ENCODE measurements at places on chromosomes 1 and 21.

DNA sequence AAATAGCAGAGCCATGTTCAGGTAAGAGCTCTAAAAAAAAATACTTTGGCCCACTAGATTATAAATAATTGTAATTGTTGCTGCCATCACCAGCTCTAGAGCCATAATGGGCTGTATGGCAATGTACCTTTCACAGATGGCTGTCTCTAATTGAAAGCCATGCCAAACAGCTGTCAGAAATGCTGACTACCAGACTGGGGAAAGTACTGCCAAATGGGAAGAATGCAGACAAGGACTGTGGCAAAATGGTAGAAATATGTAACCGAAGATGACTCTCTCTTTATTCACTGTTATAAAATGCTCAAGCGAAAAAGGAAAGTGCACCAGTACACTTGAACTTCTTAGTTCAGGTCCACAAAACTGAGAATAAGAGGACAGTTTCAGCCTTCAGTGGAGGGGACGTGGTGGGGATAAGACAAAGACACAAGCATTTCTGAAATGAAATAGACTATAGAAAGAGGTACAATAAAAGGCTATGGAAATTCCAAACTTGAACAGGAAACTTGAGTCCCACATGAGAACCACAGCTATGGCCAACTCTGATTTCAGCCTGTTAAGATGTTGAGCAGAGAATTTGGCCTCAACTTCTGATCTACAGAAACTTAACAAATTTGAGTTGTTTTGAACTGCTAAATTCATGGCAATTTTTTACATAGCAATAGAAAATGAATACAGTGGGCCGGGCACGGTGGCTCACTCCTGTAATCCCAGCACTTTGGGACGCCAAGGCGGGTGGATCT is 46.5 kb upstream of the LPGAT1 start:
- DNase-seq: peak; percentile 51

GRCh38 chr1:221072214-221072613 is 193.0 kb downstream of the HLX start:
- no peak for DNase-seq

DNA sequence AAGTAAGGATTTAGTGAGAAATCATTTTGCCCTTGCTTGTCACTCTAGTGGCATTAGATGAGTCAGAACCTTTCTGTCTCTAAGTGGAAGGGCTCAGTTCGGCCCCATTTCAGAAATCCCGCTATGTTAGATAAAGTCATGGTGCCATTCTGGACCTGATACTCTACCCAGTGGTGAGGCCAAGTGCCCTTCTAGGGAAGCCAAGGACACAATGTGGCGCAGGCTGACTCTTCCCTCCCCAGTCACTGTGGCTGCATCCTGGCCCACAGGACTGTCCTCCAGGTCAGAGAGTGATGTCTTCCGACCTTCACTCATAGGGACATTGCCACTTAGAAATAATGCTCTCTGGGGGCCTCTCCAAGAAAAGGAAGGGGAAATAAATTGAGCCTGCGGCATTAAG is 48.3 kb upstream of the MTR start:
- DNase-seq: no peak

- no peak for DNase-seq
These were observed 14.9 kb downstream of the TTC34 start for GRCh38 chr1:2786329-2787162.

DNA sequence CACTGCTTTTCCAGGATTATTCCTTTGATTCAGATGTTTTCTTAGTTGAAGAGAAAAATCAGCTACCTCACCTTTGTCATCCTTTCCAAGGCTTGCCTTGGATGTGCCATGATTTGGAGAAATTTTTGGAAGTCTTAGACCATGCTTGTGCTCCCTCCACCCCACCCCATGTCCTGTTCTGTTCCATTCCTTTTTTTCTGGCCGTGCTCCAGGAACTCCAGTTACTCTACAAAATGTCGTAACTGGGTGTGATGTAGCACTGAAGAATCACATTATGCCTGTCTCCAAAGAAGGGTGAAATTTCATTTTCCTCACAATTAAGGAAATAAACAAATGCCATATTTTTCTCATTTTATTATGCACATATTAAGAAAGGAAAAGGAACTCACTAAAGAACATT is 217.8 kb upstream of the ZRANB2 start:
- no peak for DNase-seq
